Ureter (tissue), 1 donor: ENCODE measurements at places on chromosomes 5 and 9. TPM values are rescaled to one million over a fixed set of nuclear protein-coding genes. Genes with fewer than 3 reads are reported as not detected.

DNA sequence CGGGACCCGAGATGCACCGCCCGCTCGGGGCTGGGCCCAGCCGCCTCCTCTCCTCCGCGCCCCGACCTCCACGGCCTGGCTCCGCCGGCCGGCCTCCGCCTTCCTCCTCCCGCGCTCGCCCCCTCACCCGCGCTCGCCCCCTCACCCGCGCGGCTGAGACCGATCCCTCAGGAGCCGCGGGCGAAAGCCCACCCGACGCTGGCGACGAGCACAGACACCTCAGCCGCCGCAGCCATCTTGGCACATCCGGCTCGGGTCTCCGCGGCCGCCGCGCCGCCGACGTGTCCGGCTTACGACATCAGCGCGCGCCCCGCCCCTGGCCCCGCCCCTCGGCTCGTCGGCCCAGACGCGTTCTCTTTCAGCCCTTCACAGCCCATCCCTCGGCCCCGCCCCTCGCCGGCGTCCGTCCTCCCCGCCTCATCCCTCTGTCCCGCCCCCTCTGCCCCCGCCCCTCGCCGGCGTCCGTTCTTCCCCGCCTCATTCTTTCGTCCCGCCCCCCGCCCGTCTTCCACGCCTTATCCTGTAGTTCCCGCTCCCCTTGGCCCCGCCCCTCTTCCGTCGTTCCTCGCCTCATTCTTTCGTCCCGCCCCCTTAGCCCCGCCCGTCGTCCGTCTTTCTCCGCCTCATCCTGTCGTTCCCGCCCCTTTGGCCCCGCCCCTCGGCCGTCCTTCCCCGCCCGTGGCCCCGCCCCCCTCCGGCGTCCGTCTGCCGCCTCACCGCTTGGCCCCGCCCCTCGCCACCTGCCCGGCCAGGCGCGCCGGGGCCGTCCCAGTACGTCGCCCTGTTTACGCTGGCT, at the start of gene SEC16A:
SEC16A (minus strand) TSS at position 248 of the 796 bp plus-strand sequence. CDS start 5,425 bp downstream, outside the sequence.
- DNase-seq: peak; percentile 100

- DNase-seq: no peak
Measured at GRCh38 chr5:5585751-5586341, 163.4 kb downstream of the ICE1 start.

GRCh38 chr9:32251539-32251938, 132.9 kb upstream of the ACO1 start:
- peak; percentile 45 for DNase-seq

DNA sequence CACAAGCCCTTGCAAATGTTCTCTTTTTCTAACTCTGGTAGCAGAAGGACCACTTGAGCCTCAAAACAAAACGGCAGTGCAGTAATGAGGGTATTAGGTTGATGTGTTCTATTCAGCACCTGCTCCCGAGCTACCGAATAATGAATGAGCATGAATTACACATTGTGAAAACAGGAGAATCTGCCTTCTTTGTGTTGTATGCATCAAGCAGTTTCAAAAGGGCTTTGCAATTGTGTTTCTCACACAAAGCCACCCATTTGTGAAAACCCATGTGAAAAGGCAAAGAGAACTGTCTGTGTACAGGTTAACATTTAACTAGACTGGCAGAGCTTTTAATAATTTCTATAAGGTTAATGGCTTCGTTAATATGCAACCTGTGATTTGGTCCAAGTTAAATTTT, 97.8 kb downstream of the STK32A start:
- DNase-seq: no peak

- no peak for DNase-seq
Measured at GRCh38 chr5:128674837-128675446, 136.9 kb upstream of the FBN2 start.

DNA sequence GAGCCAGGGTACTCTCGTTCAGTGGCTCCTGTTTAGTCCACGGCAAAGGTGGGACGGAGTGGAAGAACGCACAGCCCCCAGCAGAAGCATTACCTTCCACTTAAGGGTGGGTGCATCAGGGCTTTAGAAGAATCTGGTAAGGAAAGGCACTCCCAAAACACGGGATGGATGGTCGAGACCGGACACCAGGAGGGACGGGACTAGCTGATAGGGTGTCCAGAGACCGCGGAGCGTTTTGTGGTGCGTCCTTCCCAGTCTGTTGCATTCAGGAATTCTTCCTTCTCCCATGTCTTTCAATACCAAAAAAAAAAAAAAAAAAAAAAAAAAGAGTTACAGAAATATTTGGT, 545 bp upstream of the CTSV start:
- no peak for DNase-seq

DNA sequence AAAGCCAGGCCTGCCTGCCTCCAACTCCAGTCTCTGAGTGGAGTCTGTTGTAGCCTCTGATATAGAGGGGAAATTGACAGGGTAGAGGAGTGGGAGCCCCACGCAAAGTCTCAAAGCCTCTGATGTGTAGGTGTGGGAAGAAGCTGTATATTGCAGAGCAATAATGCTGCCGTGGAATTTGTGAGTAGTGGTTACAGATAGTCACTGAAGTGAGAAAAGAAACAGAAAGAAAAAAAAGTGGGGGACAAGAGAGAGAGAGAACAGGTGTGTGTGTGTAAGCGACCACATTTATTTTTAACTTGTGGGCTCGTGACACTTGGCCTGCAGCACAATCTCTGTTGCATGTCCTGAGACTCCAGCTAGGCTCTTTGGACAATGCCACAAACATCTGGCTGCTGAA, 227.8 kb downstream of the NSG2 start:
- DNase-seq: no peak

DNA sequence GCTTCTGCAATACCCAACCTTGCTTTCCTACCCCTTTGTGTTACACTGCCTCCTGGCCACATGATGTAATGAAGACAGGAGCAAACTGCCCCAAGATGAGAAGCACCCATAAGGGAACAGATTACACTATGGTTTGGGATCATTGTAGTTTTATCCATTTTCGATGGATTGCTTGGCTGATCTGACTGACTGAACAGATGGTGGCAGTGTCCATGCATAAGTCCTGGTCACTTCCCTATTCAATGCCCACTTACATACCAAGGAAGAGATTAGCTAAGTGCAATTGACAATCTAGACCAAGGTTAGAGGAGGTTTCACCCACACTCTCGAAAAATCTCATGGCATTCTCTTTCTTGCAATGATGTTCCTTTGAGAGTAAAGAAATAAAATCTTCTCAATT, 319.9 kb downstream of the RAB3C start:
- no peak for DNase-seq

DNA sequence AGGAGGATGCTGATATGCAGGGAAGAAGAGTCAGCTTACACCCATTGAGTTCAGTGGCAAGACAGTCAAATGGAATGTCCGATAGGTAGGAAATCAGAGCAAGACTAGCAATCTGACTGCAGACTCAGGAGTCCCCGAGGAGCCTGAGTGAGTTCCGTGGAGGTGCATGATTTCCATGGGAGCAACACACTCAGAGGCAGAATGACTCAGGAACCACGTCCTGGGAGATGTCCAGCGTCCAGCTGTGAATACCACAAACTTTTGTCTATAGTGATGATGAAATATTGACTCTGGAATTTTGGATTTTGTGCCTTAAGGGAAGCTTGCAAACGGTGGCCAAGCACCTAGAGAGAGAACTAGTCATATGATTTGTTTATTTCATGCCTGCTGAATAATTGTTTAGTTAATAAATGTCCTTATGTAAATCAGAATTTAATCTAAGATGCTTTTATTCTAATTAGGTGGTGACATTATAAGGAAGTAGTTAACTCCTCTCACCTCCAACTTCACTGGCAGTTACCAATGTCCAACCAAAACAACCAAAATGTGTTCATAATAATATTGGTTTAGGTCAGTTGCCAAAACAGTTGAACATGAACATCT, 100.4 kb downstream of the PDE4D start:
- DNase-seq: no peak

GRCh38 chr5:50947906-50948683, 281.7 kb downstream of the PARP8 start:
- DNase-seq: no peak

The ELP1 gene
- total RNA-seq: 24.2 TPM

The STPG3 gene
- total RNA-seq: not detected

The CCL27 gene
- total RNA-seq: 0.68 TPM

The MYORG gene
- total RNA-seq: 8.1 TPM

The KCNV2 gene
- total RNA-seq: not detected

The FBXL17 gene
- 27.1 TPM for total RNA-seq
